Urothelium cell line (cell line): ENCODE measurements at places on chromosomes 16 and 17.
A peak's percentile ranks its signal among the peaks of the same experiment; 100 is the strongest.

GRCh38 chr17:45335721-45336120, 18.9 kb upstream of the MAP3K14 start:
- DNase-seq: no peak

GRCh38 chr17:42253578-42253977, 22.6 kb downstream of the STAT5B start:
- no peak for DNase-seq

DNA sequence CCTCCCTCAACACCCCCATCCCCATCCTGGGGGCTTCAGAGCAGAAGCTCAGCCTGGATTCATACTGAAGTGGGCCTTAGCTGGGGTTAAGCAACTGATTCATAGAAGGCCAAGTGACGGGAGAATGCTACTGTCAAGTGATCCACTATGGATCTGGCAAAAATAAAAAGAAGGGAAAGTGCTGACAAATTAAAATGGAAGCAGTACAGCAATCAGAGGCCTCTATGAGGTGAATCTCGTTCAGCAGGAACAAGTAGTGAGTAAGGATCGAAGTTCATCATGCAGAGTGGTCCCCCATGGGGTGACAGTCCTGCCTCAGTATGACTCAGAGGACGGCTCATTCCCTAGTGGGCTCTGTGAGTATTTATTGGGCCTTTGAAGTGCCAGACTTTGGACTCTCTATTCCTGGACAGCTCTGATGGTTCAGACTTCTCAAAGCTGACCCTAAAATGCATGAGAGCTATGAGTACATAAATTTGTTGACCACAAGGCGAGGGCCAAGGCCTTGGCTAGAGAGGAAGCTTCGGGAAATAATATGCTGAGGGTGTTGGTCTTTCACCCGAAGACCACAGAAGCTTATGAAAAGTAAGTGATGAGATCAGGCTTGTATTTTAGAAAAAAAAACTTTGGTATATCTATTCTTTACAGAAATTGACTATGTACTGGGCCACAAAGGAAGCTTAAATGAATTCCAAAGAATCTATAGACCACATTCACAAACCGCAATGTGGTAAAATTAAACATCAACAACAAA, 5.3 kb upstream of the NSMCE1 start:
- DNase-seq: no peak

DNA sequence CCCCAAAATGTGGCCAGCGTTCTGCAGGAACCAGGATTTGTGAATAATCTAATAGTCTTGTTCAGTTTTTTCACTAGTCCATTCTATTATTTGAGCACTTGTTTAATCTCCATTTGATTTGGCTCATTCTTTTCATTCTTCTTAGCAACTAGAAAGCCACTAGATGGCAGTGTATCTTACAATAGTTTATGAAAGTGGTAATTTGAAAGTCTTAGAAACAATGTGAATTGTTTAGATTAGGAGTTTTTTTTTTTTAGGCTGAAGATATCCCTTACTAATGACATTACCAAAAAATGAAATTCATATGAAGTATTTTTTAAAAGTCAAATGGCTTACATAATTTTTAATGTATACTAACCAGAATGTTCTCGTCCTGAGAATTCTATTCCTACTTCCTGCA, 6.7 kb downstream of the ERI2 start:
- DNase-seq: no peak

DNA sequence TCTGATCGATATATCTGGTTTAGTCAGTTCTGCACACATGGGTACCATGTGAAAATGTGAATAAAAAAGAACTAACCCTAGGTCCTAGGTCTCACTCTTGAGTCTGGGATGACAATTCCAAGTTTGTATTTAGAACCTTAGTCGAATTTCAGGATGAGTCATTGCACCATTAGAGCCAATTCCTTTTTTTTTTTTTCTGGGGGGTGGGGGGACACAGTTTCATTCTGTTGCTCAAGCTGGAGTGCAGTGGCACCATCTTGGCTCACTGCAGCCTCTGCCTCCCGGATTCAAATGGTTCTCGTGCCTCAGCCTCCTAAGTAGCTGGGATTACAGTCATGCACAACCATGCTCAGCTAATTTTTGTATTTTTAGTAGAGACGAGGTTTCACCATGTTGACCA, 41.6 kb downstream of the SPAG9 start:
- peak; percentile 11 for DNase-seq

GRCh38 chr17:6913608-6914443, 82.0 kb upstream of the ALOX12 start:
- peak; percentile 65 for DNase-seq

- DNase-seq: no peak
Observed at GRCh38 chr17:61351745-61352407, 47.8 kb upstream of the TBX2 start.

DNA sequence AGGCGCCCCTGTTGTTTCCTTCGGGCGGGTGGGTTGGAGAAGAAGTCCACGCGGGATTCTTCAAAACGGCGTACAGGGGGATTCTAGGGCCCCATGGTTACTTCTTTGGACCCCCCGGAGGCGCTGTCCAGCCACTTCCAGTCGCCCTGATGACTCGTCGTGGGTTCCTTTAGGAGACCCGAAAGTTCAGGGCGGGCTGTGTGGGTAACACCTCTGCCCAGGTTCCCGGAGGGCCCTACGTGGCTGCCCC, 716 bp upstream of the HIC1 start:
- DNase-seq: no peak
